Cortex of kidney (tissue), 1 donor: ENCODE measurements at places on chromosomes 1 and 21.

- no peak for DNase-seq
Observed at GRCh38 chr1:158115126-158115525, 65.6 kb upstream of the CD1D start.

GRCh38 chr1:234980645-234981396 is 147.8 kb downstream of the TOMM20 start:
- DNase-seq = no peak

DNA sequence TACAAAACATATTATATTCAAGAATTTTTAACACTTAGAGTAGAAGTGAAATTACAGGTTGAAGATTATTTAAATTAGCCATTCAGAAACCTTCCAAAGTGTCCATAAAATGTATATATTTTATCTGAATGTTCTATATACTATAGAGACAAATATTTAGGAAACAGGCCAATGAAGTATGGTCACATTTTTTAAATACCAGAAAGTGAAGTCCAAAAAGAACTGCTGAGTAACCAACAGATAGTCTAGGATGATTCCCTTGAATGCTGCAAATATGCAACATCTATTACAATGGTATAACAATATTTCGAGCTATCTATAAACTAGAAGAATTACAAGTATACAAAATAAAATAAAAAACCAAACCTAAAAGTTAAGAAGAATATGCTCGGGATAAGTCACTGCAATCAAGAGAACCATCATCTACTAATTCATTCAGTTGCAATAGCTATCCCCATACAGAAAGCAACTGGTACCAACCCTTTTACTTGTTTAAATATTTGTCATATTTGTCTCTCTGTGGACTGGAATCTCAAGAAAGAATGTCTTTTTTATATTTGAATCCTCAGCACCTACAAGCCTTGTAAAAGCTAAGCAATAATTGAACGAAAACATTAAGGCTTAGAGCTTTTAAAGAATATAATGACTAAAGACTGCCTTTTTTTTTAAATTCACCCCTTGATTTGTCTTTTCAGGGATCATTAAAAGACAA is 8.1 kb downstream of the ODF2L start:
- DNase-seq = no peak

DNA sequence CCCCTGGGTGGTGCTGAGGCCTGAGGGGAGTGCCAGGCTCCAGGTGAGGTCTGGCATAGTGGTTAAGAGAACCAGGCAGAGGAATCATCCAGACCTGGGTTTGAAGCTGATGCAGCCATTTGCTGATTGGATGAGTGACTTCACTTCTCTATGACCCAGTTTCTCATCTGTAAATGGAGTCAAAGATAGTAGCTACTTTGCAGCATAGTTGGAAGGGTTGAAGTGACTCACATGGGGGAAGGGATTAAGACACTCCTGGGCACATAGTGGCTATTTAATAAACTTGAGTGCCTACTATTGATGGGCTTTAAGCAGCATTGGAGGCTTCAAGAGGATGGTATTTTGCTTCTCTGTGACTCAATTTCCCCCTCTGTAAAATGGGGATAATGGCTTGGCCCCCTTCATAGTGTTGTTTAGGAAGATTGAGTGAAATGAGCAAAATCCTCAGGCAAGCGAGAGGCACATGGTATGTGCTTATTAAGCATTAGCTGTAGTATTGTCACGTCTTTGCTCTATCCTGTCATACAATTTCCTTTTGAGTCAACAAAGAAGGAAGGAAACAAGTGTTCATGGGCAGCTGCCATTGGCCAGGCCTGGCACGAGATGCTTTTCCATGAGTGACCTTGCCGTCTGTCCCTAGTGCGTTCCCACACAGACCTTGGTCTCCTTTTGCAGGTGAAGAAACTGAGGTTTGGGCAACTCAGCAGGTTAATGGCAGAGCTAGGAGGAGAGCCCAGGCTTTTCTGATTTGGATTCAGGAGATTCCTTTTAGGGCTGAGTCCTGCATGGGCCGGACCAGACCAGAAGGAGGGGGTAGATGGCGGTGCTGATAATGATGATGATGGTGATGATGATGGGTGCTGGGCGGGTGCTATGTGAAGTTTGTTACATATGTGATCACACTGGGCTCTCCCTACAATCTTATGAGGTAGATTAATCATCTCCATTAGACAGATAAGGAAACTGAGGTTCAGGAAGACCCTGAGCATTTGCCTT is 131.1 kb upstream of the WNT4 start:
- DNase-seq = no peak

DNA sequence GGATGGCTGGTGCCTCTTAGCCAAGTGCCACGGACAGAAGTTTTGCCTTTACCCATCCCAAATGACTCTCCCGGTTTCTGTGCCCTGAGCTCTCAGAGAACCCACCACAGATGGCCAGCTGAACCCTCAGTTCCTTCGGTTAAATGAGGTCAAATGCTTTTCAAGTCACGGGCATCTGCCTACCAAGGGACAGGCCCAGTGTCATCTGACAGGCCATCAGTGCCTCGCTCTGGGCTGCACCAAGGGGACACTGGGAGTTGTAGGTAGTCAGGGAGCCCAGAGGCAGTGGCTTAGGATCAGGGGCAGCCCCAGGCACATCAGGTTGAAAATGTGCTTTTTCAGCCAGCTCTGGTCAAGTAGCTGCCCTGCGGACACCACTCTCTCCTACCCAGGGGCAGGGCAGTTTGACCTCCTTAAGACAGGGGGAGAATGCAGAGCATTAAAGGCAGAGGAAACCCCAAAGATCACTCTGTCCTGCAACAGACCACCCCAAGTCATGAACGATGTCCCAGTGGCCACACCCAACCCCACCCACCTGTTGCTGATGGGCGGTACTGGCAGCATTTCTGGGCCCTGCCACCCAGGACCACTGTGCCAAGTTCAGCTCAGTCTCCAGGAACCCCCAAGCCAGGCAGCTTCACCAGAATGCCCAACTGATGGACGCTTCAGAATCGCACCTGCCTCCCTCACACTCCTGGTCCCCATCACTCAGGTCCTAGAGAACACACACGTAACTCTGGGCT is 60.7 kb downstream of the CASZ1 start:
- no peak for DNase-seq

DNA sequence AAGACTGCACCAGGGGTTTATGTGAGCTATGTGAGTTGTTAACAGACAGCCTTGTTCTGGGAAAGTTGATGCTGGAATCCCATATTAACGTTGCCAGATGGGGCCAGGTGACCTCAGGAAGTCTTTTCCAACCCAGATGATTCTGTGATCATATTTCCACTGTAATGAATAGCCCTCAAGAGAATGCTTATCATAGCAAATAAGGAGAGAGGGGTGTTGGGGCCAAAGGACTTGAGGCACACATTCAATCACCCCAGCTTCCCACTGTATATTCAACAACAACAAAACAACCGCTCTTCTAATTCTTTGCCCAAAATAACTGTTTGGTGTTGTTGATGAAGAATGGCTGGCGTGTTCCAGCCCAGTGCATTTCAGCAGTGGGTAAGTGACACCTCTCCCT is 14.1 kb downstream of the ZNF697 start:
- no peak for DNase-seq

DNA sequence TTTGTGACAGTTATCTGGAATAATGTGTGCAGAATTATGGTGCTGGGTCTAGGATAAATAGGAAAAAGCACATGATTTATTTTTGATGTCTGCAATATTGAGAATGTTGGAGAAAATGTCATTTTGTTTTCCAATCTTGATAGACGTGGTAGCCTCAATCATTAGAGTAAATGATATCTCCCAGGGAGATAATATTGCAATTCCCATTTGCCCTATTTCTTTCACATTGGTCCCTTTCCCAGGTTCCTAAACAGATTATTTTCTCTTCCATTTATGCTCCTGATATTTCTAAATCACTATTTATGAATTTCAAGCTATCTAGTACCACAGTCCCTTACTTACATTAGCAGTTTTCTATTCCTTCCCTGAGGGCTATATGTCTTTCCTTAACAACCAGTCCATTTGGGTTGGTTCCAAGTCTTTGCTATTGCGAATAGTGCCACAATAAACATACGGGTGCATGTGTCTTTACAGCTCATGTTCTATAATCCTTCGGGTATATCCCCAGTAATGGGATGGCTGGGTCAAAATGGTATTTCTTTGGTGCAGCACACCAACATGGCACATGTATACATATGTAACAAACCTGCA is 447.3 kb downstream of the PLA2G4A start:
- DNase-seq = no peak

GRCh38 chr1:73824065-73824464 is 373.9 kb downstream of the LRRIQ3 start:
- no peak for DNase-seq

GRCh38 chr1:119541389-119541788 is 34.4 kb downstream of the HSD3B1 start:
- DNase-seq = no peak

- DNase-seq = no peak
Observed at GRCh38 chr21:45839274-45839673, 142.3 kb upstream of the COL6A1 start.

- DNase-seq = no peak
Observed at GRCh38 chr21:45413922-45414321, 9.0 kb downstream of the COL18A1 start.

DNA sequence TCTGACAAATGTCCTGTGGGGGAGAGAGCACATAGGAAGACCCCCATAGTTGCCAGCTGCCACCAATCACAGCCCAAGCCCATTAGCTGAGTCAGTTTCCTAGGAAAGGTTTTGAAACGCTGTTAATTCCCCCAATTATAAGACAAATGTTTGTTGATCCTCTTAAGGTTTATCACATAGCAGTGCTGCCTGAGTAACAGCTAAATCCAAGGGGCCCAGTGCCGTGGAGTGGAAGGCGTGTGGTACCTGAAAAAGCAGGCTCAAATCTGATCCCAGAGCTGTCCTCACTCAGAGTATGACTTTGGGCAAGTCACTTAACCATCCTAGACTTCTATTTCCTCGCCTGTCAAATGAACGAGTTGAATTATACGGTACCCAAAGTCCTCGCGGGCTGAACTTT is 69.5 kb downstream of the GRIK3 start:
- no peak for DNase-seq

GRCh38 chr1:40840526-40841323 is 21.4 kb downstream of the CITED4 start:
- no peak for DNase-seq

DNA sequence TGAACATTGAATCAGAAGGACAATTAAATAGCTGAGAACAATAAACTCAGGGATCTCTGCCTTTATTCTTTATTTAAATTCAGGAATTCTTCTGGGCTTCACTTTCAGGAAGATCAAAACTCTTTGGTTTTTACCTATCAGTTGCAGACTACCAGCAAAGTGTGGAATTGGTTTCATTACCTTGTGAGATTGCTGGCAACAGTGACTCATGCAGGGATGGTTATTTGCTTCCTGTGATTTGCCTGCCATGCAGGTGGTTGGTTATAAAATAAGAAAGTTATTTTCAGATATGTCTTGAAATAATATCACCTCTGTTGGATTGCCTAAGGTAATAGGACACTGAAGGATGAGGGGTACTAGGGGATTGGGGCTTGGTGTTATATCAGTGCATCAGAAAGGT is 204.6 kb downstream of the PTBP2 start:
- no peak for DNase-seq

- no peak for DNase-seq
Observed at GRCh38 chr1:152411134-152411533, 2.9 kb downstream of the CRNN start.

DNA sequence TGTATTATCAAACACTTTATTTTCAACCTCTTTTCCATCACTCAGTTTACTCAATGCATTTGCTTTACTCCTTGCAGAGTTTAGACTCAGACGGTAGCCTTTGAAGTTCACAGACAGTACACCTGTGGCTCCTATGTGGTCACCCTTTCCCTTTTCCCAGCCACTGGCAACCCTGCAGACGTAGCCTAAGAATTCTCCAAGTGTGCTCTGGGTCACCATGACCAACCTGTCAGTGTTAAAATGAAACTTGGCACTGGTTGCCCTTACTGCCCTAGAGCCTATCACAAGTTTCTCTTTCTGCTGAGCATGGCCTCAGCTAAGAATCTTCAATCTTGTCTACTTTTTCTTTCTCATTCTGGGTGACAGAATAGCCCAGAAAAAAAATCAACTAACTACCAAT is 25.5 kb upstream of the DNAH14 start:
- no peak for DNase-seq

DNA sequence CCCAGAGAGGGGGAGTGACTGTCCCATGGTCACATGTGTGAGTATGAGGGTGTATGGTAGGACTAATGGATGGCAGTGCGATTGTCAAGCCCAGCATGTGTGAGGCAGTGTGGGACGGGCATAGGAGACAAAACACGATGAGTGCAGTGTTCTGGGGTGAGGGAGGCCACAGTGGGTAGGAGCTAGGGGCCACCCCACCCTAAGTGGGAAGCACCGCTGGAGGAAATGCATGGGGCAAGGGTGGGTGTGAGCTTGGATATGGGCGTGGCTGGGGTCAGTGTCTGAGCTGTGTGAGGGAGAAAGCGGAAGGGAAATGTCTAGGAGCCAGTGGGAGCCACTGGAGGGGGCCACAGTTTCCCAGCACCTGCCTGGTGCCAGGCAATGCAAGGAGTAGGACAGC is 56.5 kb downstream of the FOXO6 start:
- DNase-seq = no peak

GRCh38 chr1:156662005-156662799 is 15.0 kb downstream of the NES start:
- no peak for DNase-seq

DNA sequence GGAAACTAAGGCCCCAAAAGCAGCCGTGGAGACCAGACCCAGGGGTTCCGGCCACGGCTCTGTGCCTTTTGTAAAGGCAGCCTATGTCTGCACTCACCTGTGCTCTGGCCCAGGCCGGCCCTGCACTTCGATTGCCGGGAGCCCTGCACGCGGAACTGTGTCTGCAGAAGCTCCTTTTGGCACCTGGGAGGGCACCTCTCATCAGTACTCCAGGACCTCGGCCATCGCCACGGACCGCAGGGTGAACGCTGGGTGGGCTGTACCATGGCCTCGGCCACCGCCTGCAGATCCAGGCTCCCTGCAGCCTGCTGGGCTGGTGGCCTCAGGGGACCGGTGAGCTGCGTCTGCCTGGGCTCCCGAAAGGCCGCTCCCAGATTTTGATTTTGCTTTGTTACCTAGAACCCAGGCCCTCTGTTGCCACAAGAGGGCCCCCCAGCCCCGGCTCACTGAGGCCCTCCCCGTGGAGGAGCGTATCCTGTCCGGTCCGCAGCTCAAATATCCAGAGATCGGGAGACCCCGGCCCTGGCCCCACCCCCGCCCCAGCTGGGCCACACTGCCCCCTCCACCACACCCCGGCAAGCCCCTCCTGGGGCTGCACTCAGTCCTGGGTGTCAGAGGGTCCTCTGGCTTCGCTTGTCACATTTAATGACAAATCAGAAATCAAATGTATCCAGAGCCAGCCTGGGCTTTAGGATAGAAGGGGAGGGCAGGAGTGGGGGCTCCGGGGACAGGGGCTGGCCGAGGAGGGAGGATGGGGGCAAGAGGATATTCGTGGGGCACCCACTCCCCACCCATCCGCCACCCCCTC is 60.2 kb upstream of the PDE9A start:
- no peak for DNase-seq
